ENCODE measurements at places on chromosomes 7 and 10.

DNA sequence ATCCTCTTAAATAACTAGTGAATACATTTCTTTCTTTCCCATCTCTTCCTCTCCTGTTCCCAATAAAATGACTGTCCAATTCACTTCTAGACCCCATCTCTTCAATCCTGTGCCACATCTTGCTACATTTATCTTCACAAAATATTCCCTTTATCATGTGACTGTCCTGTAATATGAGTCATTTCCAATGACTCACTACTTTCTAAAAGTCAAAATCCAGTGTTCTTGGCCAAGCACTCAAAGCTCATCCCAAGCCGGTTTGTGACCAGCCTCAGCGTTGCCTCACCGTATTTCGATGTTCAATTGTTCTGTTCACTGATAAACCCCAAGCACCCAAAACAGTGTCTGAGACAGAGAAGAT is 104.7 kb downstream of the PARD3 start:
- no peak for DNase-seq

- no peak for DNase-seq
Observed at GRCh38 chr7:44134943-44135628, 6.0 kb downstream of the MYL7 start.

DNA sequence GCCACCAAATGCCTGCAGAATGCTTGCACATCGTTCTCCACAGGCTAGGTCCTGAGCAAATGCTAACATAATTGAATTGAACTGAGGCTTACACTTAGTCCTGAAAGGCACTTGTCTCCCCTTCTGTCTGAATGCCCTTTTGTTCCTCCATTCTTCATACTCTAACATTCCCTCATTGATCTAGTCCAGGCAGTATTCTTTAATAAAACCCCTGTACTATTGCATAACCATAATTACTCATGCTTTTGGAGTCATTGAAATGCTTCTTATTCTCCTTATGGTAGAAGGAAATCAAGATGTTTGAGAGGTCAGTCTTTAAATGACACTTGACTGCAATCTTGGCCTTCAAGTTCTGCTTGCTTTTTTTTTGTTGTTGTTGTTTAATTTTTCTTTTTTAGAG is 7.1 kb downstream of the PI4K2A start:
- DNase-seq: peak; percentile 27

- no peak for DNase-seq
Observed at GRCh38 chr7:121328508-121329190, at the start of gene WNT16. WNT16 (plus strand) TSS chr7:121329000; CDS start chr7:121329293, 293 bp downstream.

GRCh38 chr7:8160250-8160649 is 101.7 kb downstream of the ICA1 start:
- no peak for DNase-seq

All from SW 1271 (cell line).